Natural killer cell (primary cell): ENCODE measurements at places on chromosomes 7 and 10. TPM values are rescaled to one million over a fixed set of nuclear protein-coding genes. Genes with fewer than 3 reads are reported as not detected.

The CALML3 gene
- total RNA-seq, result not detected

DNA sequence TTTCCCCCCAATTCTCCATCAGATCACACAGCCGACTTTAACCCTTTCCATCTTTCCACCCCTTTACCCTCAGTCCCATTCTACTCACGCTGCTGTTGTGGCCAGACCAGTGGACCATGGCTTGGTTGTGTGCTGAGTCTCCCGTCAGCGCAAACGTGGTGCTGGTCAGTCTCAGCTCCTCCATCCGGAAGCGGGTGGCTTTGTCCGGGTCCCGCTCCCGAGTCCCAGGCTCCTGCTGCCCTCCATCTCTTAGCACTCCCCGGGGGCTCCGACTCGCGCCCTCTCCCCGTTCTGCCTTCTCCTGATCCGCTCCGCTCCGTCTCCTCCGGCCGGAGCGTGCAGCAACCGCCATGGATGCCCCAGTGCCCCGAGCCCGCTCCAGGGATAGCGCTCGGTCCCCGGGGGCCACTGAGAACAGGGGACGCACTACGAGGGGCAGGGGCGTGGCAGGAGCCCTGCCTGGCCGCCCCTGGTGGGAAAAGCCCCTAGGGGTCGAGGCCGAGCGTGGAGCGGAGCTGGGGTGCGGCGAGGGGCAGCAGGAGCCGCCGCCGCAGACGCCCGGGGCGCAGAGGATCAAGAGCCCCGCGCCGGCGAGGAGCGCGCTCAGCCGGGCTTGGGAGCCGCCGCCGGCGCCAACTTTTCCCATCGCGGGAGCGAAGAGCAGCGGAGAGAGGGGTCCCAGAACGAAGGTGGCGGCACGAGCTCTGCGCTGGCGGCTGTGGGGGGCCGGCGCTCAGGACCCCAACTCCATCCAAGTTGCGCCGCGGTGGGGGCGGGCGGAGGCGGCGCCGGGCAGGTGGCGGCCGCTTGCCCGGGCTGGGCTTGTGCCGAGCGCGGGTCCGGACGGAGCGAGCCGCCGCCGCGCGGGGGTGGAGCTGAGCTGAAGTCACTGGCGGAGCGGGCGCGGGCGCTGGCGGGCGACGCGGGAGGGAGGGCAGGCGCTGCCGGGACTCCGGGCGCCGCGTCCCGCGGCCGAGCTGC, at the start of gene SORCS1:
TSS of gene SORCS1 (minus strand) at position 826 of the 981 bp plus-strand sequence.
- DNase-seq, result no peak

DNA sequence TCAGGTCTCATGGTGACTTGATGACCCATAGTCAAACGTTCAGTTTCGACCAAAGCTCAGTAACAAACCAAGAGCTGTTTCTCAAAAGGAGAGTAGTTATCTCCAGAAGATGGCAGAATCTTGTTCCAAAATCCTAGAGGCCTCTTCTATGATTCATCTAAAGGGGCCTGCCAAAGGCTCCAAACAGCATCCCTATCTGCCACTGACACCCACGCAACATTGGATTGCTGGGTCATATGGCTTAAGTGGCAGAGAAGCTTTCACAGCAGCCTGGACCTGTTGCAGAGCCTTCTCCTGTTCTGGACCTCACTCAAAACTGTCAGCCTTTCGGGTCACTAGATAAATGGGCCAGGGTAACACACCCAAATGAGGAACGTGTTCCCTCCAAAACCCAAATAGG, 54.0 kb upstream of the LRRC18 start:
- DNase-seq, result no peak

GRCh38 chr10:47058961-47059391, 147.7 kb downstream of the PTPN20 start:
- no peak for DNase-seq

DNA sequence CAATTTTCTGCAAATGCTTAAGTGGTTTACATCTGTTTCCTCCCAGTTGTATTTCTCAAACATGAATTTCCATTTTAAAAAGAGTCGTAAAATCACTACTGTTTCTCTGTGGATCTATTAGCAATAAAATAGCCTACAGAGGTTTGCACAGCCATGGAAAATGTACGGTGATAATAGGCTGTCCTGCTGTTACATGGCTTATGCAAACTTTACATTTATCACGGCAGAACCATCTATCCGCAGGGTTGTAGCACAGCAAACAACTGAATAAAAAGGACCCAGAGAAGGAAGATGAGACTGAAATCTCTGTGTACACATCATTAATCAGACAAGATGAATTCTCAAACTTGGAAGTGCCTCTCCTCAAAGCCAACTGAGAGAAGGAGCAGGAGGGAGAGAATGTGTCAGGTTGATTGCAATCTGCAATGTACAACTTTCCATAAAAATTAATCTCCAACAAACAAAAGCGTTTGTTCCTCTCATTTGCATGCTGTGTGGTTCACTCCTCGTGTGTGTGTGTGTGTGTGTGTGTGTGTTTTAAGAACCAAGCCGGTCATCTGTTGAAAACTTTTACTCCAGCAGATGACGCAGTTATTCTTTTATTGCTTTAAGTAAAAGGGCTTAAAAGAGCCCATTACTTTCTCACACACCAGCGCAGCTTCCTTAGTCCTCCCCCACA, 279.3 kb downstream of the SKAP2 start:
- DNase-seq, result no peak

GRCh38 chr7:28314841-28315240, 97.5 kb upstream of the CREB5 start:
- DNase-seq, result no peak
